Activated CD4-positive, alpha-beta T cell treated with anti-CD3 and anti-CD28 coated beads, Interleukin-2, amount 10 ng/mL, durations not matched to agents 24 days and 14 days (primary cell): ENCODE measurements at places on chromosomes 16 and 17.

- no peak for DNase-seq
Observed at GRCh38 chr16:51569203-51569931, 418.3 kb upstream of the SALL1 start.

GRCh38 chr17:41871789-41872188 lies 6.6 kb upstream of the KLHL11 start:
- no peak for DNase-seq

GRCh38 chr17:28572259-28573039 lies 1.1 kb upstream of the PIGS start:
- DNase-seq, result peak; percentile 62

DNA sequence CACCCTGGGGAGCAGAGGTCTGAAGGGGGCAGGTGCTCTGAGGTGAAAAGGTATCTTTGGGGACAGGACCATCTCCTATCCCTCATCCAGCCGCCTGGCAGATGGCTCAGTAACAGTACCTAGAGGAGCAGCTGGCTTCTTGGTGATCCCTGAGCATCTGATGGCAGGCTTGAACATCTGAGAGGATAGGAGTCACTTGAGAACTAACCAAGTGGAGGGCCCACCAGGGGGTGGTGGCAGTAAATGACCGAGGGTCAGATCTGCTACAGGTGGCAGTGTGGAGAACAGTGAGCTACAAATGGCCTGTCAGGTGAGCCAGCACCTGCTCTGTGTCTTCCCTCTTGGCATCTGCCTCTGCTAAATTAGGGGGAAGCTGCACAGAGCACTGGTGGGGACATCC lies 13.8 kb downstream of the HROB start:
- DNase-seq, result no peak

DNA sequence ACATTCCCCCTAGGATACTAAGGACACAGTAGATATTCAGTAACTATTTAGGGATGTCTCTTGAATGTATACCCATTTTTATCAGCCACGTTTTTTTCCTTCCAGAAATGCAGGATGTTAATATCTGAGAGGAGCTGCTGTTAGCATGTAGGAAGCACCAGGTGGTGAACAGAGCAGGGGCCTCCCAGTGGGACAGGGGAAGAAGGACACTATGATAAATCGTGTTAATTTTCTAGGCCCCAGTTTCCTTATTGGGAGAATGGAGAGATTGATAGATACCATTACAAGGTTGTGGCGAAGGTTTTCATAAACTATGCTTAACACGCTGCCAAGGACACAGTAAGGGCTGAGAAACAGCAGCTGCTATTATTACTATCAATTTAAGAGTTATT lies 45.4 kb downstream of the PRSS54 start:
- no peak for DNase-seq

DNA sequence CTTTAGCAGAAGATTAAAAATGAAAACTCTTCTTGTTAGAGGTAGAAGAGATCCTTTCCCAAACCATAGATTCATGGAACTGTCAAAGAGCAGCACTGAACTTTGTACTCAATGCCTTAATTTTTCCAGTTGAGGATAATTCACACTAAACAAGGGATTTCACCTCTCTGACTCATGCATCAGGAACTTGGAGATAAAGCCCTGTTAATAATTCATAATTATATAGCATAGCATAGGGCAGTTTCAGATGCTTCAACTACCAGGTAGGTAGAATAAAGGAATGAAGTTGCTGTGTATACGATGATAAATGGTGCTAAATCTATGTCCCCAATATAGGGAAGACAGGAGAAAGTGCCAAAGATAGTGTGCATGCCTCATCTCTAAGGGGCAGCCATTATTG lies 450.4 kb downstream of the MAF start:
- no peak for DNase-seq

GRCh38 chr16:65054457-65054856 lies 67.4 kb downstream of the CDH11 start:
- DNase-seq, result no peak

DNA sequence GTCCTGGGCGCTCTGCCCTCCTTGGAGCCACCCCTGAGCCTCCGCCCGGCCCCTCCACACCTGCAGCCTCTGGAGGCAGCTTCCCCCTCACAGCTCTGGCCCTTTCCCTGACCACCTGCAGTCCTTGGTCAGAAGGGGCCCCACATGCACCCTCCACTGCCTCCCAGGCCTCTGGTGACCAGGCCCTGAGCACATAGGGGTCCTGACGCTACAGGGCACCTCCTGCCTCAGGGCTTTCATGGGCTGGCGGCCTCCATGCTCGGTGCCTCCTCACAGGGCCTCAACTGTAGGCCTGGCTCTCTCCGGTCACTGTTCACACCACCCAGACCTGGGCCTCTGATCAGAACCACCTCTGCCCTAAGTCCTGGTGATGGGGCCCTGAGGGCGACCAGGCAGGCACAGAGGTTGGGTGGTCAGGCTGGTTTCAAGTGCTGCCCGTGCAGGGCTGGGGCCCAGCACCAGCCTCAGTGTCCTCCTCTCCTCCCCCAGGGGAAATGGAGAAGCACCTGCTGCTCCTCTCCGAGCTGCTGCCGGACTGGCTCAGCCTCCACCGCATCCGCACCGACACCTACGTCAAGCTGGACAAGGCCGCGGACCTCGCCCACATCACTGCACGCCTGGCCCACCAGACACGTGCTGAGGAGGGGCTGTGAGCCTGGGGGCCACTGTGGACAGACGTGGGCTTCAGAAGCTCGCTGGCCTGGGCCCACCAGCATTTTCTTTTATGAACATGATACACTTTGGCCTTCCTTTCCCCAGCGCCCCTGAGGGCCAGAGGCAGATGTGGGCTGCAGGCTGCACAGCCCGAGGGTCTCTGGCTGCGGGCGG lies 3.9 kb downstream of the APRT start:
- no peak for DNase-seq

- no peak for DNase-seq
Observed at GRCh38 chr17:4607261-4607741, 23.0 kb downstream of the SMTNL2 start.

- DNase-seq, result no peak
Observed at GRCh38 chr17:10292057-10292937, 80.5 kb downstream of the MYH13 start.

DNA sequence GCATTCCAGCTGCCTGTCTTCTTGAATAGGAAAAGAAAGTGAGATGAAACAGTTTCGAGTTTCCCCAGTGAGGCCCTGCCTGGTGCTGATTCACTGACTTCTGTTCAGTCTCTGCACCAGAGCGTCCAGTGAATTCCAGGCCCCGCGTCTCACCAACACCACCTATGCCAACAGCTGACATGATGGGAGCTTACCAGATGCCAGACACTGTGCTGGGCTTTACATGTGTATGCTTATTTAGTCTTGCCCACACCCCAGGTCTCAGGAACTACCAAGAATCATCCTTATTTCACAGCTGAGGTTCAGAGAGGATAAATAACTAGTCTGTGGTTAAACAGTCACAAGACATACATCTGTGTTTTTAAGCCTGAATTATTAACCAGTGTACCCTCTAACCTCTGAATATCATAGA lies 29.1 kb upstream of the IRX6 start:
- DNase-seq, result no peak

- no peak for DNase-seq
Observed at GRCh38 chr16:87842209-87842869, 27.0 kb downstream of the SLC7A5 start.

DNA sequence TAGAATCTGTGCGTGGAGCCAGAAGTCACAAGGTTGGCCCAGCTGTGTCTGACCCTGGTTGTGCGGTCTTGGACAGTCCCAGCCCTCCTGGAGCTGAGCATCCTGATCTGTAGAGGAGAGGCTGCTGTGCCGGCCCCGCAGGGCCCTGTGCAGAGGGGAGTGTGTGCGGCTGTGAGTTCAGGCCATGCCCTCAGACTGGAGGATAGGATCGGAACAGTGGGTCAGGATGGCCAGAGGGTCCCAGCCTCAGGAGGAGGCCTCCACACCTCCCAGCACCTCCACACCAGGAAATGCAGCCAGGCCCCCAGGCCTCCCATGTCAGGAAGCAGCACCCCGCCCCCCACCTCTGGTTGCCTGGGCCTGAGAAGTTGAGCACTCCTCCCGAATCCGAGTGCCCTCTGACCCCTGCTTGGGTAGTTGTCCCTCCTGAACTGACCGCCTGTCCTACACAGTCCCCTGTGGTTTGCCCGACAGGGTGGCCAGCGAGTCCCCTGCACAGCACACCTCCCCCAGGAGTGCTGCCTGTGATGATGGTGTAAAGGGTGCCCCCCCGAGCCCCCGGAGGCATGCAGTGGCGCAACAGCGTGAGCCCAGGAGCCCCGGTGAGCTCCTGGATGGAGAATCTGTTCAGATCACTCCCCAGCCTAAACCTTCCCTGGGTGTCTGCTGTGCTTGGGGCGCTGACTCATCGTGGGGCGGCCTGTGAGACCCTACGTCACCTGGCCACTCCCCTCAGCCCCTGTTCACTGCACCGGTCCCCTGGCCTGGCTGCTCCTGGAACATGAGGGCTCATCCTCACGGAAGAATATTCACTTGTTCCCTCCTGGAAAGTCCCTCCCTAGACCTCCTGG lies 285.2 kb downstream of the SEC14L1 start:
- peak; percentile 65 for DNase-seq

GRCh38 chr17:32819035-32819434 lies 57.9 kb downstream of the MYO1D start:
- no peak for DNase-seq

DNA sequence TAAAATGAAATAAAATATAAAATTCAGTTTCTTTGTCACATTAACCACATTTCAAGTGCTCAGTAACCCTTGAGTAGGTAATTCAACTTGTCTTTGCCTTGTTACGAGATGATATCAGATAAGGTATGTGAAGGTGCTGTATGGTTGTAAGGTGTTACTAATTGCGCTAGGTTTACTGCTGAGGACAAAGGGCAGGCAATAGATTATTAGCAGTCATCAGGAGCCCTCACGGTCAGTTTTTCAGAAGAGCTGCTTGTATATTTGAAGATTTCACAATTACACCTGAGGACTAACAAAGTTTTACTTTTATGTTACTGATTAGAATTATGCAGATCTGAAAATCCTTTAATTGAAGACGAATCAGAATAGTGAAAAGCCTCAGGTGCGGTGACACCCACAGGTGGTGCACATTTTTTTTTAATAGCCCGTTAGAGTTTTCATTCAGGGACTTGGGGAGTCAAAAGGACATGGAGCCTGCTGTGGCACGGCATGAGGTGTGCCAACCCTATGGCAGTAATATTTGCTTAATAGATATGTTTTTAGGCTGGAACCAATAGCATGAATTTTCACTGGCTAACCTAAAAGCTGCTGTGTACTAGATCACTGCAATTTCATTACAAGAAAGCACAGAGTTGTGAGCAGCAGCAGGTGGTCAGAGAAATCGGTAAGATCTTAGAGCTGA lies 16.4 kb downstream of the NDEL1 start:
- no peak for DNase-seq

GRCh38 chr17:44097110-44097958 lies 26.1 kb downstream of the HDAC5 start:
- no peak for DNase-seq

GRCh38 chr17:75319904-75320691 lies 30.9 kb upstream of the SLC25A19 start:
- no peak for DNase-seq

DNA sequence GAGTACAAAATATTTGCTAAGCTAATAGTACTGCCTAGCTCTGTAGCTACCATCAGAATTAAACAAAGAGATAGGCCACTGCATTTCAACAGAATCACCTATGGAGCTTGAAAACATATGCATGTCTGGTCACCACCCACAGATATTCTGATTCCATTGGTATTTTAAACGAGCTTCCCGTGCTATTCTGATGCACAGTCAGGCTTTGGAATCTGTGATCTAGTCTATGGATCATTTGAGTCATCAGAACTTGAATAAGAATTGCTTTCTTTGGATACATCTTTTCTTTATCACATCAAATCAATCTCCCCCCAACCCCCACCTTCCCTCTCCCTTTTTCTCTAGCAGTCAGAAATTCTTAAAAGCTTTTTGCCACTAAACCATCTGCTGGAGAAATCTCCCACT lies 124.7 kb downstream of the NPIPB5 start:
- no peak for DNase-seq

DNA sequence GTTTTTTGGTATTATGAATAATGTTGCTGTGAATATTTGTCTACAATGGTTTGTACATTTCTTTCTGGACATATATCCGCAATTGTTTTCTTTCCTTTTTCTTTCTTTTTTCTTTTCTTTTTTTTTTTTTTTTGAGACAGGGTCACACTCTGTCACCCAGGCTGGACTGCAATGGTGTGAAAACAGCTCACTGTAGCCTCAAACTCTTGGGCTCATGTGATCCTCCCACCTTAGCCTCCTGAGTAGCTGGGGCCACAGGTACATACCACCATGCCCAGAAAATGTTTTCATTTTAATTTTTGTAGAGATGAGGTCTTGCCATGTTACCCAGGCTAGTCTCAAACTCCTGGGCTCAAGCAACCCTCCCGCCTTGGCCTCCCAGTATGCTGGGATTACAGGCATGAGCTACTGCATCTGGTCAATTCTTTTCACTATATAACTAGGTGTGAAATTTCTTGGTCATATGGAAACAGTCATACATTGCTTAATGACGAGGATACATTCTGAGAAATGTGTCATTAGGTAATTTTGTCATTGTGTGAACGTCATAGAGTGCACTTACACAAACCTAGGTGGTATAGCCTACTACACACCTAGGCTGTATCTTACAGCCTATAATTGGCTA lies 15.2 kb downstream of the IL21R start:
- DNase-seq, result peak; percentile 53

DNA sequence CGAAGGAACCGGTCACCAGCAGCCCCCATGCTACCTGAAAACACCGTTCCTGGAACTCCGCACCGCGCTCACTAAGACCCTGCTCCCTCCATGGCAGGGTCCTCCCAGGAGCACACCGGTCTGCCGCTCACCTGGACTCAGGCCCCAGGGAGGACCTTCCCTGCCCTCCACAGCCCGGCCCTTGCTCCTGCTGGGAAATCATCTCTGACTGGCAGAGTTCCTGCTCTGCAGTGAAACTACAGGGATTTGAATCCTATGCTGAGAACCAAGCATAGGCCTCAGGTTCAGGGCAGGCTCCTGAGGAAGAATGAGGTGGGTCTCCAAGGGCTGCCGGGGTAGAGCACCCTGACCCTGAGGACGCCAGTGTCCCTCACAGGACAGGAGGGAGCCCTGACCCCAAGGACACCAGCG lies 88.5 kb downstream of the KCNJ12 start:
- no peak for DNase-seq

DNA sequence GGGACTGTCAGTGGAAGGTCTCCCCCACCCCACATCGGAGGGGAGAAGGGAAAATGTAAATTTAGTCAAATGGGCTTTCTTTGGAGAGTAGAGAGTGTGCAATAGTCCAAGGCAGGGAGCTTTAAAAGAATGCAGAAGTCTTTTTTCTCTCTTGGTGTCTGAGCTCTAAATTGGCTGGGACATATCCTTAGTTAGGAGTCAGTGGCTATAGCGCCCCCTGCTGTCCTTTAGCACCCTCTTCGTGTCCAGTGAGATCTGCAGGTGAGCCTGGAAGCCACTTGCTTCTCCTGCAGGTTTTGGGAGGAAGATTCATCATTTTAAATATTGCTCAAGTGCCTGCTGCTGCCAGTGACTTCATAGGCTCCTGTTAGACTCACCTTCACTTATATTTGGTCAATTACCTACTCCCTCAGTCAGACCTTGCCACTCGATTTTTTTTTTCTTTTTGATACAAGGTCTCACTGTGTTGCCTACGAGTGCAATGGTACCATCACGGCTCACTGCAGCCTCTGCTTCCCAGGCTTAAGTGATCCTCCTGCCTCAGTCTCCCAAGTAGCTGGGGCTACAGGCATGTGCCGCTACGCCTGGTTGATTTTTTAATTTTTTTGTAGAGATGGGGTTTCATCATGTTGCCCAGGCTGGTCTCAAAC lies 174.8 kb downstream of the PRKCB start:
- peak; percentile 93 for DNase-seq
